ENCODE measurements at places on chromosomes 7 and 10. TPM values are rescaled to one million over a fixed set of nuclear protein-coding genes. Genes with fewer than 3 reads are reported as not detected.

Gene TFPI2
- 86.2 TPM for total RNA-seq

Gene TEX36
- not detected for total RNA-seq

Gene SEC31B
- total RNA-seq = 5.2 TPM

Gene TMEM229A
- total RNA-seq = not detected

Gene HABP2
- total RNA-seq = not detected

Gene MMP21
- total RNA-seq = 0.33 TPM

Gene LRRC17
- 16.3 TPM for total RNA-seq

Gene C10orf62
- 0.10 TPM for total RNA-seq

Gene GRID2IP
- total RNA-seq = not detected

Gene VWDE
- total RNA-seq = not detected

Gene GPC2
- total RNA-seq = 6.5 TPM

Gene ABHD11
- 8.8 TPM for total RNA-seq

Gene RADIL
- 0.48 TPM for total RNA-seq

Gene ZNF775
- total RNA-seq = 4.8 TPM

Gene C10orf67
- total RNA-seq = not detected

Gene VWA2
- under 0.01 TPM for total RNA-seq

Gene SFRP4
- not detected for total RNA-seq

Gene FOXP2
- 8.5 TPM for total RNA-seq

Gene C1QL3
- total RNA-seq = 0.48 TPM

Gene CFAP70
- 0.29 TPM for total RNA-seq

Gene ZNF467
- total RNA-seq = 9.5 TPM

Gene TRPV5
- total RNA-seq = 0.10 TPM

Gene CALN1
- total RNA-seq = not detected

Gene GOLGA7B
- total RNA-seq = not detected

Gene ADRB1
- total RNA-seq = 12.4 TPM

Gene ST8SIA6
- total RNA-seq = 8.5 TPM

Gene SH3PXD2A
- total RNA-seq = 2.6 TPM

Gene ASAH2
- total RNA-seq = 0.86 TPM

Gene DLD
- 43.4 TPM for total RNA-seq

Gene ACSM6
- not detected for total RNA-seq

Gene PDZD7
- 1.3 TPM for total RNA-seq

Gene ZNF282
- 37.9 TPM for total RNA-seq

Gene NRAP
- not detected for total RNA-seq

Gene WDFY4
- total RNA-seq = 1.3 TPM

Gene HTR5A
- total RNA-seq = not detected

Gene TDRD1
- not detected for total RNA-seq

Gene CHCHD1
- total RNA-seq = 21.6 TPM

Gene UTF1
- total RNA-seq = not detected

Gene CTAGE8
- not detected for total RNA-seq

Gene CXCL12
- total RNA-seq = 6.5 TPM

Gene SLIT1
- not detected for total RNA-seq

Gene TCERG1L
- total RNA-seq = not detected

Gene CALML5
- total RNA-seq = not detected

Gene KIF11
- 13.7 TPM for total RNA-seq

Gene TAS2R41
- not detected for total RNA-seq

Gene DPYSL4
- 47.4 TPM for total RNA-seq

Gene TMEM106B
- 43.1 TPM for total RNA-seq

Gene DNA2
- total RNA-seq = 5.9 TPM

Gene PAX4
- not detected for total RNA-seq

Gene AGAP3
- 84.4 TPM for total RNA-seq

Gene OPN1SW
- total RNA-seq = not detected

Gene SLC18A3
- total RNA-seq = not detected

Measured in vein endothelial cell (primary cell).